ENCODE measurements at places on chromosomes 7 and 10.

GRCh38 chr7:106166651-106167342 lies 54.7 kb upstream of the SYPL1 start:
- DNase-seq: no peak

DNA sequence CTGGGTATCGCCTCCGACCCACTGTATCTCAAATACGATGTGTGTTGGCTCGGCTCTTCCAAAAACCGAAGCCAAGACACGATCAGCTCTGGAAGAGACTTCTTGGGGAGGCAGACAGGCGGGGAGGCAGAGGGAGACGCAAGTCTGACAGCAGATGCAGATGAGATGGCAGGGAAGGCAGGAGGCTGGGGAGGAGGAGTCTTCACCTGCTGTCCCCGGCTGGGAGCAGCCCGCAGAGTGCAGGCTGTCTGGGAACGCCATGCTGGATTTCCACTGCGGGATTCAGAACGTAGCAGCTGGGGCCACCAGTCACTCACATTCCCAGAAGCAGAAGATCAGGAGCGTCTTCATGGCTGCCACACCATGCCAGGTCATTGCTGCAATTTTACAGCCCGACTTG lies 29.4 kb downstream of the CTBP2 start:
- DNase-seq: no peak

DNA sequence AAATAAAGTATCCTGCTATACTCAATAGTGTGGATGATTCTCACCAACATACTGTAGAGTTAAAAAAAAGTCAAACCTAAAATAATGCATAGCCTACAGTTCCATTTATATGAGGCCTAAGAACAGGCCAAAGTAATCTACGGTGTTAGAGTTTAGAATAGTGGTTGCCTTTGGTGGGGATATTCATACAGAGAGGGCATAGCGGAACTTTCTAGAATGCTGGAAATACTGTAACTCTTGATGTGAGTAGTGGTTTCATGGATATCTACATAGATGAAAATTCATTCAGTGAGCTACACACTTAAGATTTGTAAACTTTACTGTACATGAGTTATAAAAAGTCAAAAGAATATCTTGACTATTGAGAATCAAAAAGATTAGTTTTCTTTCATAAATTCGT lies 349.9 kb upstream of the NFE2L3 start:
- no peak for DNase-seq

DNA sequence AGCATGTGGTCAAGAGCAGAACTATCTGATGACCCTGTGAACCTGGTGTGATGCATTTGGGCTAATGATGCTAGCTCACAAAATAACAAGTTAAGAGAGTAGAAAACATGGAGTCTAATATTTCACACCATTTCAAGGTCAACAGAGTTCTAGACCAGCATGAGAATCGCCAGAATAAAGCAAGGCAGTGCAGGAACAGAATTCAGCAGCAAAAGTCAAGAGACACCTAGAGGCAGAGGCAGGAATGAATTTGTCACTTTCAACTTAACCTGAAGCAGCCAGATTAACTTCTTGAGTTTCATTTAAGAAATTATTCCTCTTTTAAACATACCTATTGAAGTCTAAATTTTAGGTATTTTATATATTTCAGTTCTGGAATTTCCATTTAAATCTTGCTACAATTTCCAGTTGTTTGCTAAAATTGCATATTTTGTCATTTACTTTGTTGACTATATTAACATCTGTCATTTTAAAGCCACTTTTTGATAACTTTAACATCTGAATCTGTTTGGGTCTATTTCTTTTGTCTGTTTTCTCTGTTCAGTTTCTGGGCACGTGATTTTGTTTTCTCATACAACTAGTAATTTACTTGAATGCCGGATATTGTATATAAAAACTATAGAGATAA lies 44.2 kb upstream of the PRSS58 start:
- no peak for DNase-seq

DNA sequence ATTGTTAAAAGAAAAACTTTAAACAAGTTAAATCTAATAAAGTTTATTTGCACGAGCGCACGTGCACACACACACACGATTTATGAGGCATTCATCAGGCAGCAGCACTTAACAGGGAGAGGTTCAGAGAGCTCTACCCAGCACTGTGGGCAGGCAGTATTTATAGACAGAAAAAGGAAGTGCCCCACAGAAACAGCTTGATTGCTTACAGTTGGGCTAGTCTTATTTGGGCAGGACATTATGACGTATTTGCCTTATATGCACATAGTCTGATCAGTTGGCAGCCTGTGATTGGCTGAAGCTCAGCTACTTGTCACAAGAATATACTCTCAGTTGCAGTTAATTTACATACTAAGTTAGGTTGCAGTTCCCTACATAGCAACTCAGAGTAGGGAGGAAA lies 1.2 kb upstream of the SDHAF3 start:
- no peak for DNase-seq

- no peak for DNase-seq
Observed at GRCh38 chr7:73702226-73702625, 17.2 kb downstream of the STX1A start.

DNA sequence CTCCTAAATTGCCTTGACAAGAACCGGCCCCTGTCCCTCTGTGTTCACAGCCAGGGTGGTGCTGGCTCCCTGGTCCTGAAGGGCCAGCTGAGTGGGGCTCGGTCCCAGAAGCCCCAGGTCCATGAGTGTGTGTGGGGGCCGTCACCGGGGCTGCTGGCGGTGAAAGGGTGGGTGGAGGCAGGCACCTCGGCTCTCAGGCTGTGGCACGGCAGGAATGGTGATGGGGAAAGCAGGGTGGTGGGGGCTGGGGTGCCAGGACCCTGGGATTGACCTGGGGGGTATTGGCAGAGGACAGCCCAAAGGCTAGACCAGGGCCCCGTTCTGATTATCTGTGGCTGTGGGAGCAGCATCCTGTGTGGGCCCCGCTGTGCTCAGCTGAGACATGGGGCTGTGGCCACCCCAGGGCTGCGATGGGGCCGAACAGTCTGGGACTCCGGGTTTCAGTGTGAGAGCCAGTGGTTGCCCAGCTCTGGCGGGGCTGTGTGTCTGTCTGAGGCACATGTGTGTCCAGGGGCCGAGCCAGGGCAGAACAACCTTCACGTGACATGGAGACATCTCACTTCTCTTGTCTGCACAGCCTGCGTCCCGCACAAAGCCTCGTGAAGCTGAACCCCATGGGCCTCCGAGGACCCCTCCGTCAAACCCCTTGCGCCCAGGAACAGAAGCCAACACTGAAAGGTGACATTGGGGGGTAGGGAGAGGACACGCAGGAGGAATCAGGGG lies 144.2 kb downstream of the ELFN1 start:
- no peak for DNase-seq

GRCh38 chr7:153193144-153193595 lies 433.6 kb downstream of the ACTR3B start:
- no peak for DNase-seq
